NCI-H1048 (cell line): ENCODE measurements at places on chromosomes 1 and 21.

DNA sequence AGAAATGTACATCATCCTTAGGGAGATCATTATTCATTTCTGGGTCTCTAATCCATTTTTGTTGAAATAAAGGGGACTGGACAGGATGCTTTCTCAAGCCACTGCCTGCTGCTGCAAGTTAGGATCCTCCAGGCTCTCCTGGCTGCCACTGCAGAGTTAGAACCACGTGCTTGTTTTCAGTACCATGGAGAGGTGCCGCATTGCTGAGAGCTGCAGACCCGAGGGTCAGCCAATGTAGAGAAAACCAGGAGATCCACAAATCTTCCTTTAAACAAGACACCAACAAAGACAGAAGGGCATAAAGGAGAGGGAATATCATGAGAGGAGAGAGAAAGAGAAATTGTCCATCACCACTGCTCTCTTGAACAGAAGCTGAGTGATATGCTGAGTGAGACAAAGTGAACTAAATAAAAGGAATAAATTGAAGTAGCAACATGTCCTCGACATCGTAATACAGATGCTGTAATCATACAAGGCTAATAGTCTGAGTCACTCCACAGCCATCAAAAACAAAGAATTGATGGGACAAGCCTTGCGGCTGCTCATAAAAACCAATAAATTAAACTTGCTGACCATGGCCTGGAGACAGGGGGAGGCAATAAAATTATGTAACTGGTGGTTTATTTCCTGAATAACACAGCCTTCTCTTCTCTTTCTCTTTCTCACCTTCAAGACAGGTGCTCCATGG, 255.7 kb downstream of the OMA1 start:
- DNase-seq, result no peak

GRCh38 chr1:158830904-158831507, at the start of gene MNDA:
Gene MNDA (plus strand): TSS chr1:158831351. CDS start chr1:158842154, 10,803 bp downstream.
- no peak for DNase-seq

DNA sequence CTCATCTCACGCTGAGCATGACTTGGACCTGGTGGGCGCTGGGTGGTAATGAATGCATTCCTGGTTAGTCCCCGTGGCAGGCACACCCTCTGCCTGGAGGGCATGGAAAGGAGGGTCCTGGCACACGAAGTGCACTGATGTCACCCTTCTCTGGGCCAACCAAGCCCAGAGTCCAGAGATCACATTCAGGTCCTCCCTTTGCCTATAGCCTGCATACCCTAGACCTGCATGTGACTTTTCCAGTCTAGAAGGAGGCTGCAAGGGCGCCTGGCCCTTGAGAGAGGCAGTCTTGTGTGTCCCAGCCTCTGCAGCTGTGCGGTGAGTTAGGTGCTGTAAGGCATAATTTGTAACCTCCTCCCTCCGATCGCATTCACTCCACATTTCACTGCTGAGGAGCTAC, 22.1 kb downstream of the PADI2 start:
- no peak for DNase-seq

GRCh38 chr1:43206600-43207228, 34.6 kb downstream of the CFAP57 start:
- DNase-seq, result no peak

DNA sequence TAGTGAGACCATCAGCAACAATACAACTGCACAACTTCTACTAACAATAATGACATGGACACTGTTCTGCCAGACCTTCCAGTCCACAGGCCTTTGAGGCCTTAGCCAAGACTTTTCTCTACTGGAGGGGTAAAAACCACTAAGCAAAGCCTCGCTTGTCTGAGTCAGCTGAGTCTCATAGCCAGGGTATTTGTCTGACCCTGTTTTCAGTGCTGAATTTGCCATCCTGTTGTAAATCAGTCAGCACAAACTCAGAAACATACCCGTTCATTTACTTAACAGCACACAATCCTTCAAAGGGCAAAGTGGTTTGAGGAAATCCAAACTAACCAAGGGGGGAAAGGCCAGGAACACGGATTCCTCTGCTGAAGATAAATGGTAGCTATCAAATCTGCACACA, 537.8 kb downstream of the SMYD3 start:
- DNase-seq, result no peak

DNA sequence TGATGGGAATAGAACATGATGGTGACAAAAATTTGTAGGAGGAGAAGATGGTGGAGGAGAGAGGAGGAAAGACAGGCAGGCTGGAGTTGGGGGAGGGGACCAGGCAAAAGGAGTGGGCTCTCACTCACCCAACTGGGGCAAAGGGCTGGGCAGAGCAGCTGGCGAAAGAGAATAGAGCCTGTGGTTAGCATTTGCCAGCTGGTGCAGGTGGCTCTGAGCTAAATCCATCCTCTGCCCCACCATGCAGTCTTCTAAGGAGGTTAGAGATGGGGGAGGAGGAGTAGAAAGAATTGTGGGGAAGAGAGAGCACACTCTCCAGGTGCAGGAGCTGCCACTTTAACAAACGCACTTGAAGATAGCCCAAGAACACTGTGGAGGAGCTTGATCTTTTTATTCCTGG, 27.6 kb upstream of the SLAMF1 start:
- DNase-seq, result no peak

DNA sequence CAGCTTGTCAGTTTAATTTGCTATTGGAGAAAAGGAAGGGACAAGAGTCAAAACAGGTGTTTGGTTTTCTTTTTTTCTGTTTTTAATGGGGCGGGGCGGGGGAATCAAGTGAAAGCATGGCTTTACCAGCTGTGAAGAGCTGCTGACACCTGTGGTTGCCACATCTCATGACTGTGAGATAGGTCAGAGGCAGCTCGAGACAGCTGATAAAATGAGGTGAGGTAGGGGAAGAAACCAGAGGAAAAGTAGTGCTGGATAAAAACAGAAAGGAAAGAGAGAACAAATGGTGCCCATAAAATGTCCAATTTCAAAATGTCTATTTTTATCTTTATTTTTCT, 272.3 kb downstream of the NEGR1 start:
- no peak for DNase-seq

- no peak for DNase-seq
Observed at GRCh38 chr21:44035244-44035643, 23.1 kb downstream of the TRAPPC10 start.

DNA sequence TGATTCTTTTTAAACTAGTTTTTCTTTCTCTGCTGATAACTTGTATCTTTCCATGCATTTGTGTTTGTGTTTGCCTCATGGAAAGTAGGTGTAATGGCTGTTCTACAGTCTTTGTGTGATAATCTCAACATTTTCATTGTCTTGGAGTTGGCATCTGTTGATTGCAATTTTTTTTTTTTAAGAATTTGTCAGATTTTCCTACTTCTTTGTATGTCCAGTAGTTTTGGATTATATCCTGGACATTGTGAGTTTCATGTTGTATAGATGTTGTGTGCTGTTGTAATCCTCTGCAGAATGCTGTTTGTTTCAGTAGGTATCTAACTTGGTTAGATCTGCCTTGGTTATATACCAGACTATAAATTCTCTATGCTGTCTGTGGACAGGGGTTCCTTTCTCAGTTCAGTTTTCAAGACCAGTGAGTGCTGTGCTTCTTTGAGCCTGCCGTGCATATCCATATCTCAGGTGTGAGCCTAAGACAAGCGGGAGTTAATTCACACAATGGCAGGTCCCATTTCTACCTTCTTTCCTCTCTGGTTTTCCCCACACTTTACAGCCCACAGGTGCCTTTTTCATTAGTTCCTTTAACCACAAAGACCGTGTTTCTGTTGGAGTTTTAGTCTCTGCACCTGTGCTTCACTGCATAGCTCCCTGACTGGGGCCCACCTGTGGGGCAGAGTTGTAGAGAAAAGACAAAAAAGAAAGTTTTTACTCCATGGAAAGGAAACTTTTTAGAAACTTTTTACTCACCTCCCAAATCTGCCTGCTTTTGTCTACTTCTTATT, 69.9 kb downstream of the ITSN1 start:
- DNase-seq, result no peak

DNA sequence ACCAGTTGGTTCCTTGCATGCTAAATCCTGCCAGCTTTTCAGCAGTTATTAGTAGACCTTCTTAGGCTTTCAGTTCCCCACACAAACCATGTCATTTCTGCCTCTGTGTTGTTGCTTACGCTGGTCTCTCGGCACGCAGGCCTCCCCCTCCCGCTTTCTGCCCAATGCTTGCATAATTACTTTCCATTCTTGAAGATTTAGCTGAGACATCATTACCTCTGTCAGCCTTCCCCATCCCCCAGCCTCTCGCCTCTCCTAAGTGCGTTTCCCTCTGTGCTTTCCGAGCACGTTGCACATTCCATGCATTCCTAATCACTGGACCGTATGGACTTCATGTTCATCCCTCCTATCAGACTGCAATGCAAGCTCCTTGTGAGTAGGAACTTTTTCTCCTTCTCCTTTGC, 26.8 kb downstream of the TSHB start:
- no peak for DNase-seq

GRCh38 chr1:117697220-117697781, 91.5 kb downstream of the TENT5C start:
- no peak for DNase-seq

GRCh38 chr1:81607086-81607485, 193.6 kb upstream of the ADGRL2 start:
- DNase-seq, result no peak

- no peak for DNase-seq
Observed at GRCh38 chr1:50425376-50426107, 2.3 kb upstream of the DMRTA2 start.

- peak; percentile 77 for DNase-seq
Observed at GRCh38 chr1:183841950-183842794, 37.3 kb downstream of the RGL1 start.

- no peak for DNase-seq
Observed at GRCh38 chr1:28845786-28846543, 34.0 kb downstream of the OPRD1 start.

GRCh38 chr1:75542818-75543570, 67.9 kb downstream of the SLC44A5 start:
- no peak for DNase-seq

- DNase-seq, result no peak
Observed at GRCh38 chr21:35476621-35477395, 427.7 kb upstream of the RUNX1 start.

DNA sequence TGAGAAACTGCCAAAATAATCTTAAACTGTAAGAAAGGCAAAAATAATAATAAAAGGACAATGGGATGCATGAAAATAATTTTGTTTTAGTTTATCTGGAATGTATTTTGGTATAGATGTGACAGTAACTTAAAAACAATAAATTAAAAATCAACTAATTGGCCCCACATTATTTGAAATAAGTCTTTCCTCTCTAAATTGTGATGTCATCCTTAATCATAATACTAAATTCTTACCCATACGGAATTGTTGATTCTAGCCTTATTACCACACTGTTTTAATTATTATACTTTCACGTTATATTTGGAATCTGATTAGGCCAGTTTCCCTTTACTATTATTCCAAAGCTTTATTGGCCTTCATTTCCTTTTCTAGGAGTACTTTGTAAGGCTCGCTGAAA, 7.7 kb downstream of the DESI2 start:
- DNase-seq, result no peak
